ENCODE measurements at places on chromosomes 5 and 9.

- no peak for DNase-seq
These were observed 63.7 kb upstream of the IFNK start for GRCh38 chr9:27460226-27461023.

- DNase-seq: no peak
These were observed 273.6 kb upstream of the RGMB start for GRCh38 chr5:98499892-98500291.

DNA sequence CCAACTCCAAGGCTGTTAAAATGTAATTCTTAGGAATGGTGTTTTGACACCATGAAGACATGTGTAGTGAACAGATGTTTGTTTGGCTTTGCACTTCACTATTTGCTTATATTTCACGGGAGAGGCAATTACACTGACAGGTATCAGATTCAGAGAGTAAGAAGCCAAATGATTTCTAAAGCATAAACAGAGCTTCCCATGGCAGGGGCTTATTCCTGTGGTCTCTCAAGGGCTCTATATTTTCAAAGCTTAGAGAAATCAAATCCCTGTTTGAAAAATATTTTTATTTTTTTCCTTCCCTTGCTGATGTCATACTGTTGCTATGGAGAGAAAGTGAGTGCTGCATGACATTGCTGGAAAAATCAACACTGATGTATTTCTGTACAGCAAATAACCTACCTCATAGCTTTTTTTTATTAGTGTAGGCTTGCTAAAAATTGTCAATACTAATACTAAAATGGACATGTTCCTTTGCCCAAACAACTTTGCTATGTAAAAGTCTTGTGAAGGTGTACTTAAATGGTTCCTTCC is 161.4 kb downstream of the GIN1 start:
- no peak for DNase-seq

DNA sequence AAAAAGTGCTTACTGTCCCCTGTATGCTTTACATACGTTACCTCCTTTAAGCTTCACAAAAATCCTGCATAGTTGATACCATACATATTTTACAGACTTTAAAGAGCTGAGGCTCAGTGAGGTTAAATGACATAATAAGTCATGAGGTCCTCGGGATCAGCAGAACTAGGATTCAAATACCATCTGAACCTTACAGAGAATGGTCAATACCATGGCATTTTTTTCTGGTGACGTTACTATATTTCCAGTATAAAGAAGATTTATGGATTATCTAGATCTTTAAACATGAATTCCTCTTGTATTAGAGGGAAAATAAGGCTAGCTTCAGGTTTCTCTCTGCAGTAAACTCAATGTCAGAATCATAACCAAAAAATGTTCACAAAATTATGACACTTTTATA is 153.7 kb upstream of the GPR151 start:
- no peak for DNase-seq

GRCh38 chr9:104900871-104901270 is 27.1 kb downstream of the ABCA1 start:
- DNase-seq: no peak

GRCh38 chr9:105281272-105281671 is 36.8 kb downstream of the SLC44A1 start:
- no peak for DNase-seq

GRCh38 chr5:141623611-141624010 is 4.8 kb upstream of the DIAPH1 start:
- DNase-seq: no peak

Measured in H1 (cell line).